ENCODE measurements at places on chromosomes 2 and 18. TPM values are rescaled to one million over a fixed set of nuclear protein-coding genes. Genes with fewer than 3 reads are reported as not detected.

GRCh38 chr2:176558574-176559140 lies 289.4 kb downstream of the MTX2 start:
- no peak for DNase-seq

GRCh38 chr2:182616471-182617393 lies 99.3 kb upstream of the DNAJC10 start:
- peak; percentile 93 for DNase-seq

GRCh38 chr2:185291035-185291647 lies 447.5 kb upstream of the FSIP2 start:
- DNase-seq, result peak; percentile 59

DNA sequence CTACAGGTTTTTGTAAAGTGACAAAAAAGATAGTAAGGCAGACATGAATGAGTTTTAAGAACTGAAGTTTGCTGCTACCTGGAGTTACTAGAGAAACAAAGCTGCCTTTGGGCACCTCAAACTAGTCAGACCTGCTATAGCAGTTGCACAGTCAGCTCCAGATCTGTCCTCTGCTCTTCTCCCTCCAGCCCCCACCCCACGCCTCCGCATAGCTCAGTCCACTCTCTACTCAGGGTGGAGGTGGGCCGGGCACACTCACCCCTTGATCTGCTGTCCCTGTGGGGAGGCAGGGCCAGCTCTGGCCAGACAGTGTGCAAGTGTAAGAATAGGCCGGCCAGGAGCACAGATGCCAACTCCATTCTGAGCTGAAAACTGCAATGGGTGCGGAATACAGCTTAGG lies 4.1 kb downstream of the SERTAD2 start:
- no peak for DNase-seq

DNA sequence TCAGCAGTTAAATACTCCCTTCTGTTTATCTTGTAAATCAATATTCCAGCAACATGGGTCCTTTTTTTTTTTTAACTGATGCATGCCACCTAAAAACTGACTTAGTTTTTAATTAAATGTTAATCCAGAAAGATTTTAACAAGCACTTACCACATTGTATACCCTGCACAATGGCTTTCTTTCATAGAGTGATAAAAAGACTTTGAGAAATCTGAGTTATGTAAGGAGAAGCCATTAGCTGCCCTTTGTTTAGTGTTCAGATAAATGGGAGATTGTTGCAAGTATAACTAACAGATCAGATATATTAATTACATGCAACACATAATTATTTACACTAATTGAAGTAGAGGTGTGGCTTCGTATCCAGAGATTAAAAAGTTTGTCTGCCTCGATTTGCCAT lies 22.7 kb upstream of the NFATC1 start:
- DNase-seq, result no peak

DNA sequence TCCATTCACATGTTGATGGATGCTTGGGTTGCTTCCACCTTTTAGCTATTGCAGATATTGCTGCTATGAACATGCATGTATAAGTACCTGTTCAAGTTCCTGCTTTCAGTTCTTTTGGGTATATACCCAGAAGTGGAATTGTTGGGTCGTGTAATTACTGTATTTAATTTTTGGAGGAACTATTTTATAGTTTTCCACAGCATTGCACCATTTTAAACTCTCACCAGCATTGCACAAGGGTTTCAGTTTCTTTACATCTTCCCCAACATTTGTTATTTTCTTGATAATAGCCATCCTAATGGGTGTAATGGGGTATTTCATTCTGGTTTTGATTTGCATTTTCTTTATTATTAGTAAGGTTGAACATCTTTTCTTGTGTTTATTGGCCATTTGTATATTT lies 16.0 kb downstream of the ACTR3 start:
- DNase-seq, result no peak

DNA sequence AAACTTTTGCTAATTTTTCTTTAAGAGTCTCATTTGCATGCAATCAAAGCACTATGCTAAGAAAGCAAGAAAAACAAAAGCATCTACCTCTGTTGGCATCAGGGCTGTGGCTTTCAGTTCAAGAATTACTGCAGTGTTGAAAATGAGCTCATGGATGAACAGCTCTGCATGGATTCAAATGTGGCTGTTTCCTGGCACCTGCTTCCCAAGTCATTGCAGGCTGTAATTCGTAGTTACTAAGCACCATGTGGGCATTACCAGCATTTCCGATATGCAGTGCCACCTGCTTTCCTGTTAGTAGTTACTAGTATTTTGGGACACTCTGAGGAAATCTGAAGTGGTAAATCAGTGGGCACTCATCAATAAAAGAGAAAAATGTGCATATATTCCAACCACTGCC lies 37.8 kb upstream of the FAM110C start:
- no peak for DNase-seq

DNA sequence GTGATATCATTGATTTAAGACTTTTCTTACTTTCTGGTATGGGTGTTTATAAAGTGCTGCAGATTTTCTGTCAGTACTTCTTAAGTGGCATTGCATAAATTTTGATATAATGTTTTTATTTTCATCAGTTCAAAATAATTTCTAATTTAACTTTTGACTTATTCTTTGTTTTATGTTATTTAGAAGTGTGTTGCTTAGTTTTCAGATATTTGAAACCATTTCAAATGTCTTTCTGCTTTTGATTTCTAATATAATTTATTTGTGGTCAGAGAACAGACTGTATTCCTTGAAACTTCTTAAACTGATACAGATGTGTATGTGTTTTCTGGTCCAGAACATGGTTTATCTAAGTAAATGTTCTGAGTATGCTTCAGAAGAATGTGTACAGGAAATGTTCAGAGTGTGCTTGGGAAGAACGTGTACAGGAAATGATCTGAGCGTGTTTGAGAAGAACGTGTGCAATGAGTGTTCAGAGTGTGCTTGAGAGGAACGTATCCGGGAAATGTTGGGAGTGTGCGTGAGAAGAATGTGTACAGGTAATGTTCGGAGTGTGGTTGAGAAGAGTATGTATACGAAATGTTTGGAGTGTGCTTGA lies 265.7 kb upstream of the HS6ST1 start:
- DNase-seq, result peak; percentile 87

DNA sequence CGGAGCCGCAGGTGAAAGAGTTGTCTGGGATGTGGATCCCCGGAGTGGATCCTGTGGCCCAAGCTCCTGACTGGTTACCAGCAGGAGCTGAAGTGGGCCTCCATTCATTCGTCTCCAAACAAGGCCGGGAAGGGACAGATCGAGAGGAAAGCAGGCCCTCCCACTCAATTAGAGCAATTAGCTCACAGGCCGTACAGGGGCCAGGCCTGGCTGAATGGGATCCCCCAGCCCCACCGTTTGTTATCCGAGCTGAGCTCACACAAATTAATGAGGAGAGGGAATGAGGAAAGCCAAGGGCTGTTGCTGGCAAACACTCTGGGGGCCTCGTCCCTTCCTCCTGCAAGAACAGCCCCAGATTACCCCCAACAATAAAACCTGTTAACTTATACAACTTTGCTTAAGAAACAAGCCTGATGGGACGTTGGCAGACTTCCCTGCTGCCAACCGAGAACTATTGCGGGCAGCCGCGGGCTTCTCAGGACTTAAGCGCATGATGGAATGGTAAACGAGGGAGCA lies 338.0 kb downstream of the BCL11A start:
- DNase-seq, result no peak

DNA sequence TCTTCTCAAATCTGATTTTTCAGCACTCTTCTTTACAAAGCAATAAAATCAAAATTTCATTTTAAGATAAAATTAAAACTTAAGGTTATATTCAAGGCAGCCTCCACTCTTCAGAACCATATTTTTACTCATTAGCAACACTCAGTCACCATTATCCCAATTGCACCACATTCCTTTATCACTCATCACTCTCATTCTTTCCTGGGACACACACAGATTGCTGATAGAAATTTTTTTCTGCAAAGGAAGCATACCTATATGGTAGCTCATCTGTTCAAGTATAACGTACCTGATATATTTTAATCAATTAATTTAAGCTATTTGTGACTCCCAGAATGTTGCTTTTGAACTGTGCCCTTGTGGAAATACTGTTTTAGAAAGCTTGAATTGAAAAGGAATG lies 1559.3 kb upstream of the ZEB2 start:
- DNase-seq, result no peak

DNA sequence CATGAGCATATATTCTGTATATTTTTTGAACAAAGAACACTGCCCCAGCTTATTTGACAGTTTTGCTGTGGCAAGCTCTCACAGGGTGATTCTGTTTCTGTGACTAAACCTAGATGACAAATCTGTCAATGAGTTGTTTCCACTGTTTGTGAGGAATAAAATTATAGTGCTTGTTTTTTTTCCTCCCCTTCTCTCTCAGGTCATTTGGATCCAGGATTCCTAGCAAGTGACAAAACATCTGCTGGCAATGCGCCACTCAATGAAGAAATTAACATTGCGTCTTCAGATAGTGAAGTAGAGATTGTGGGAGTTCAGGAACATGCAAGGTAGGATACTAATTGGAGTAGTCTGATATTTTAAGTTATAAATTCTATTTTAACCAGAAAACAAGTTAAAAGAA lies 149.3 kb downstream of the HAUS1 start:
- DNase-seq, result peak; percentile 55

DNA sequence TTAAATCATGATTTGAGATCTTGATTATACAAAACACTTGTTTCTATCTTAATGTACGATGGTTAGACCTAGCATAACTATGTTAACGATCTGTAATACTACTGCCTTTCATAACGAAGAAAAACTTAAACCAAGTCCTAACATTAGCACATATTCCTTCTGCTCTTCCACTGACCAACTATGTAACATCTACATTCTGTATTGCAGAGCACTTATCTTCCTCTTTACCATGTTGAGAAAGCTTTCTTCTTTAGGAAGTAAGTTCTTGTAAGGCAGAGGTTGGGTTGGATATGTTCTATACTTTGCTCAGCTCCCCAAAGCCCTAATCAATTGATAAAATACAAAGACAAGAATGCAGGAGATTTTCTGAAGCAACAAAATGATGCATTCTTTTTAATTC lies 7.9 kb upstream of the ZNF407 start:
- no peak for DNase-seq

- peak; percentile 68 for DNase-seq
Measured at GRCh38 chr18:35073186-35074105, 32.2 kb downstream of the MAPRE2 start.

GRCh38 chr18:56036741-56037140 lies 448.7 kb upstream of the TCF4 start:
- no peak for DNase-seq

DNA sequence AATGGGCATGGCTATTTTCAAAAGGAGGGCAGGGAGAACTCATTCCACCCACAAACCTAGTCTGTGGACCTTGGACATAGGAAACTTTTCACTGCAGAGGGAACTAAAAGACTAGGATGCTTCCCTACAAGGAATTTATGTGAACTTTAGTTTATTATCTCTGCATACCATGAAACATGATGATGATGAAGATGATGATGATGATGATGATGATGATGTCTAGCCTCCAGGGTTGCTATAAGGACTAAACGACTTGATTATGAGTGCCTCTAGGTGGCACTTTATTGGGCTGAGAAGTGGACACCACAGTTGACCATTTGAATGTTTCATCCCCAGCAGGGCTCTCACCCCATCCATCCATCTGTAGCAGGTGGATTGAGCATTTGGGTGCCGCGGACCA lies 260.0 kb upstream of the TCF4 start:
- no peak for DNase-seq

DNA sequence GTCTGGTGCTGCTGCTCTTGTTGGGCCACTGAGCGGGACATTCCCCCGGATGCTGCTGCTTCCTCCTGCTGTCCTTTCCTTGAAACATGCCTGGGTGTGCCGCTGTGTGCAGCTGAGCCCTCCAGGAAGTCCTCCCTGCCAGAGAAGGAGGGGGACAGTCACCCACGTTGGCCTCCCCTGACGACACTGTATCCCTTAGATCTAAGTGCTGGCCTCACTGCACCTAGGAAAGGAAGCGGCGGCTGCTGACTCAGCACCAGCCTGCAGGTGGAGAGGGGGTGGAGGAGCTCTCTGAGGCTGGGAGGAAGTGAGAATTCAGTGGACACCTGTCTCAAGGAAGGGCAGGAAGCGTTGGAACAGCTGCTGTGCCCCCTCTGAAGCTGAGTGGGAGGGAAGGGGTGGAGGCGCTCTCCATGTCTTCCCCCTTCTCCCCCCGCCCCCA lies 239.8 kb downstream of the HAUS1 start:
- DNase-seq, result no peak

DNA sequence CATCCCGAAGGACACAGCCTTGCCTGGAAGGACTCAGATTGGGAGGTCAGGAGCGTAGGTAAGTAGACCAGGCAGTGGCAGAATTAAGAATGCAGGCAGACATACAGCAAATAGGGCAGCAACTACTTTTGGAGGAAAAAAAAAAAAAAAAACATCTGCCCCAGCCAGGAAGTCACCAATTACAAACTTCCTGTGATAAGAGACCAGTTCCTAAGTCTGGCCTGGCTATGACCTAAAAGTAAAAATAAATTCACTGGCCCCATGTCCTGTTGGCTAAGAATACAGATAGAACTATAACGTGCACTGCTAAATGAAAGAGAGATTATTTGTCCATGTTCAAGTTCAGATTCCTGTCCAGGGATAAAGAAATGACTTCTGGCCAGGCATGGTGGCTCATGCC lies 45.2 kb upstream of the NOSTRIN start:
- DNase-seq, result no peak

- no peak for DNase-seq
Measured at GRCh38 chr2:145321344-145321743, 801.4 kb upstream of the ZEB2 start.

DNA sequence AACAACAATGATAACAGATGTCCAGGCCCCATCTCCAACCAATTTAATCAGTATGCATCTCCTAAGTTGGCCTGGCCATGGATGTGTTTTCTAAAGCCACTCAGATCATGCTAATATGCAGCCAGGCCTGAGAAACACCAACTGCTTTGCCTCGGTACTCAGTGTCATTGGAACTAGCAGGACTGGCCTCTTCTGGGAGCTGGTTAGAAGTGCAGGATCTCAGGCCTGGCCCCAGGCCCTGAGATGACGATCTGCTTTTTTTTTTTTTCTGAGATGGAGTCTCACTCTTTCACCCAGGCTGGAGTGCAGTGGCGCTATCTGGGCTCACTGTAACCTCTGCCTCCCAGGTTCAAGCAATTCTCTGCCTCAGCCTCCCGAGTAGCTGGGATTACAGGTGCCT lies 69.1 kb downstream of the IRS1 start:
- peak; percentile 19 for DNase-seq

GRCh38 chr2:120776649-120777048 lies 41.0 kb downstream of the GLI2 start:
- no peak for DNase-seq

GRCh38 chr2:175887776-175888175 lies 114.3 kb downstream of the LNPK start:
- no peak for DNase-seq

- no peak for DNase-seq
Measured at GRCh38 chr18:37484983-37485834, 80.4 kb downstream of the CELF4 start.

Gene CTLA4
- not detected for total RNA-seq

Gene GATA6
- 22.5 TPM for total RNA-seq

Gene C2orf72
- not detected for total RNA-seq

Gene SERPINE2
- total RNA-seq, result 252 TPM

Gene POMC
- total RNA-seq, result 0.63 TPM

Gene MRPL44
- 33.6 TPM for total RNA-seq

Gene EFEMP1
- 1,009 TPM for total RNA-seq

Gene FOXI3
- not detected for total RNA-seq

Gene ANTXR1
- total RNA-seq, result 31.5 TPM

Gene CETN1
- total RNA-seq, result not detected

Gene ERFE
- total RNA-seq, result 3.4 TPM

Gene TBR1
- total RNA-seq, result not detected

Gene DHRS9
- total RNA-seq, result not detected

Gene MAB21L4
- total RNA-seq, result not detected
